ENCODE measurements at places on chromosomes 1 and 21.

DNA sequence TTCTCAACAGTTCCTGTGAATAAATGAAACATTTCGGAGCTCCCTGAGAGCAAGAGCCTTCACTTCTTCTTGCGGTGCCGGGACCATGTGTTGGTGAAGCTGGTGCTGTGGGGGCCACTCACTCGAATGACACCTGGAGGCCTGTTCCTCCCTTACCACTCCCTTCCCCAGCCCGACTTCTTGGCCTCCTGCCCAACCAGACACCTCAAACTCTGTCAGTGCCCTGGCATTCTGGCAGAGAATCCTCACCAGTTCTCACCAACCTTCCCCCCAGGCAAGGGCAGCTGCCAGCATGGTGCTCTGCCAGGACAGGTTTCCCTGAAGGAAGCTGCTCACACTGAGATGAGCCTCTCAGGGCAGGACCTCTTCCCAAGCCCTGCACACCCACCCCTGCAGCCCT, 68.3 kb downstream of the MPZL1 start:
- DNase-seq, result no peak

DNA sequence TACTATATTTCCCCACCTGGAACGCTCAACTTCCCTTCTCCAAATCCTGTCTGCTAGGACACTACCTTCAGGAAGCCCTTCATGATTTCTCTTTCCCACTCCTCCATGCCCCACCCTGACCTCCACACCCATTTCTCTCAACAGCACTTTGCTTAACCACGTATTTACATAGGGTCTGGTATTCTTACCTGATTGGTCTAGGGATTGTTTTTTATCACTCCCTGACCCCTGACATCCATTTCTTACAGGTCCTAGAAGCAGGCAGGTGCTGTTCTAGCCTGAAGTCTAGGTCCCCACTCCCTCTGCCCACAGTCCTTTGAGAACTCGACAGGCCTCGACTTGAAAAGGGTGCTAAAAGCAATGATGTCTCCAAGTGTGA, 47.5 kb downstream of the DMAP1 start:
- DNase-seq, result no peak

DNA sequence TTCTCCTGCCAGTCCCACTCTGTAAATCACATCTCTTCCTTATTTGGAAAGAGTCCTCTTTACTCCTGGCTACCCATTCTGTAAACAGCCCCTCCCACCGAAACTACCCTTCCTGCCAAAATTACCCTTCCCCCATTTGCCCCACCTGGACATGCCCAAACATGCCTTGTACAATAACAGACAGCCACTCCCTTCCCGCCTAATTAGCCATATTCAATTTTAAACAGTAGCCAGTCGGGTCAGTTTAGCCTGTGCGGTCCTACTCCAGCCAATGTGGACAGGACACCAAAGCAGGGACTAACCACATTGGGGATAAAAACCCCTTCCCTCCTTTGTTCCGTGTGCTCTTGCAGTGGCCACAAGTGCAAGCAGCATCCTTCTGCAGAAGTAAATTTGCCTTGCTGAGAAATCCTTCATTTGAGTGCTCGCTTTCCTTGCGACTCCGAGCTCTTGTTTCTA, 56.3 kb upstream of the MAP10 start:
- DNase-seq, result no peak

DNA sequence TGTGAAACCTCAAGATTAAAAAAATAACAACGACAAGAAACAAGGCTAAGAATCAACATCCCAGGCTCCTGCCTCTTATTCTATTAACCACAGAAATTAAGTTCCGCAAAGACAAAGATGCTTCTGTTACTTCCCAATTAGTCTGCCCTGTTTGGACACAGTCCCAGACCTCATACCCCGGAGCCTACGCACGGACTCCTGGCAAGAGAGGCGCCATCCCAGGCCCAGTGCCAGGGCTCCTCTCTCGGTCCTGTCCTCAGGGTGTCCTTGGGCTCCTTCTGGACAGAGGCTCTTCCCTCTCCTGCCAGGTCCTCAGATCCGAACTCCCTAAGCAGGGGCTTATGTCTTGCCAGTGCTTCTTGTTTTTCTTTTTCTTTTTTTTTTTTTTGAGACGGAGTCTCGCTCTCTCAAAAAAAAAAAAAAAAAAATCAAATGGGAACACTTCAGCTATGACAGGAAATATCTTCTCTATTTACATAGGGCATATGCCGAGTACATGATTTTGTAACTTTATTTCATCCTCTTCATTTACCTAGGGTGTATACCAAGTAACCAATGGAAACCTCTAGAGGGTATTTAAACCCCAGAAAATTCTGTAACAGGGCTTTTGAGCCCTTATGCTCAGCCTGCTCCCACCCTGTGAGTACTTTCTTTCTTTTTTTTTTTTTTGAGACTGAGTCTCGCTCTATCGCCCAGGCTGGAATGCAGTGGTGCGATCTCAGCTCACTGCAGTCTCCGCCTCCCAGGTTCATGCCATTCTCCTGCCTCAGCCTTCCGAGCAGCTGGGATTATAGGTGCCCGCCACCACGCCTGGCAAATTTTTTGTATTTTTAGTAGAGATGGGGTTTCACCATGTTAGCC, 11.7 kb upstream of the ENO1 start:
- DNase-seq, result no peak

DNA sequence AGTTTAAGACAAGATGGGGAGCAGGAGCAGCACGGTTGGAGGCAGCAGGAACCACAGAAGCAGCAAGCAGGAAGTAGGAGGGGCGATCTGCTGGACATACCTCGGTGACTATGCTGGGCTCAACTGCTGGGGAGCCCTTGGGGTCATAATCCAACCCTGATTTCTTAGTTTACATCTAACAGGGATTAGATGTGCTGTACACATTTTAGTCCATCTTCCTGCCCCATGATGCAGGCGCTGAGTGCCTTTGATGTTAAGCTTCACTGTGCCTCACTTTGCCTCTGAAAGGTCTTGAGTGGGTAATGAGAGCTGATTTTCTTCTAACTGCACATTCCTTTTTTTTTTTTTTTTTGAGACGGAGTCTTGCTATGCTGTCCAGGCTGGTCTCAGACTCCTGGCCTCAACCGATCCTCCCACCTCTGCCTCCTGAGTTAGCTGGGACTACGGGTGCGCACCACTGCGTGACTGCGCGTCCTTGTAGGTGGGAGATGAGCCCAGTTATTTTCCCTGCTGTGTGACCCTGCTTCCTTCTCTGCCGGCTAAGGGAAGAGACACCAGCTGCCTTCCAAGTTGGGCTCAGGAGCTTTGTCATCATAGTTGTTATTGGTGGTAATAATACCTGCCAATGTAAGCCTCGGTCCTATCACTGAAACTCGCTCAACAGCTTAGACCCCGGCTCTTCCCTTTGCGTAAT, 1.1 kb upstream of the RCAN3 start:
- DNase-seq, result no peak

- DNase-seq, result no peak
Observed at GRCh38 chr1:2143814-2144500, 50.6 kb downstream of the FAAP20 start.

DNA sequence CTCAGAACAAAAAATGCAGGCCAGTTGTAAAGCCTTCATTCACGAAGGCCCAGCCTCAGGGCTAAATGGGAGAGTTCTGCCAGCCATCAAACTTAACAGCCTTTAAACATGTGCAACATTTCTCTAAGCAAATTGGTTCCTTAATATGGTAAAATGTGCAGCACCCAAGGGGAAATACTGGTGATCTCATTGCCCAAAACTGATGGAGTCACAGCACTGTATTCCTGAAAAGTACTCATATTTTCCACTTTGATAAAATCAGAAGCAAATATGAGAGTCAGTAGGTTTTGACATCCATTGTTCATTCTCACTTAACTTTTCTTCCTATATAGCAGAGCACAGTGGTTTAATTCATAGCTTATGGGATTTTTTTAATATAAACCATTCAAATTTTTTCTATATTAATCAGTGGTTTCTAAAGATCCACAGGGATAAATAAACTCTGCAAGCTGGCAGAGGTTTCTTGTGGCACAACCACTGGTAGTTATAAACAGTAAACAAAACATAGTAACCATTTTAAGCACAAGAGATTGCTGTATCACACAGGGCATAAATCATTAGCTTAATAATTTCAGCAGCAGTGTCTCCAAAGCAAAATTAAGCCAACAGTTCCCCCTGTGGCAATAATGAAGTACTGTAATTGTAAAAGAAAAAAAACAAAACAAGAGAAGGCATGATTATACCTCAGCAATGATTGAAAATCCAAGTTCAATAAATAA, 106.9 kb upstream of the LYPLAL1 start:
- no peak for DNase-seq

- no peak for DNase-seq
Observed at GRCh38 chr1:154639876-154640275, 31.9 kb upstream of the ADAR start.

GRCh38 chr21:15768045-15768601, 38.3 kb downstream of the USP25 start:
- DNase-seq, result no peak

DNA sequence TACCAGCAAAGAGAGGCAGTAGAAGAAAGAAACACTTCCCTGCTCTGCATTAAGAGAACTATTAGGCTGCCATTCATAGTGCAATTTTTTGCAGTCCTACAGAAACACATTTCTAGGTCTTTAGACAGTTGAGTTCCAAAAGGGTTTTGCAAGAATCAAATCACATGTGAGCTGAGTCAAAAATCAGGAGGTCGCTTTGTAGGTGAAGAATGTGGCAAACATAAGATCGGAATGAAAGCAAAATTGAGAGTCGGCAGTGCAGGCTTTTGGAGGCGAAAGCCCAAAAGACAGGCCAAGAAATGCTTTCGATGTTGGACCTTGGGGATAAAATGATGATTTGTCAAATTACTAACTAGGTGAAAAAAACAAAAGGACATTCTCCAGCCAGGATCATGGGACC, 213.5 kb upstream of the NRIP1 start:
- no peak for DNase-seq

DNA sequence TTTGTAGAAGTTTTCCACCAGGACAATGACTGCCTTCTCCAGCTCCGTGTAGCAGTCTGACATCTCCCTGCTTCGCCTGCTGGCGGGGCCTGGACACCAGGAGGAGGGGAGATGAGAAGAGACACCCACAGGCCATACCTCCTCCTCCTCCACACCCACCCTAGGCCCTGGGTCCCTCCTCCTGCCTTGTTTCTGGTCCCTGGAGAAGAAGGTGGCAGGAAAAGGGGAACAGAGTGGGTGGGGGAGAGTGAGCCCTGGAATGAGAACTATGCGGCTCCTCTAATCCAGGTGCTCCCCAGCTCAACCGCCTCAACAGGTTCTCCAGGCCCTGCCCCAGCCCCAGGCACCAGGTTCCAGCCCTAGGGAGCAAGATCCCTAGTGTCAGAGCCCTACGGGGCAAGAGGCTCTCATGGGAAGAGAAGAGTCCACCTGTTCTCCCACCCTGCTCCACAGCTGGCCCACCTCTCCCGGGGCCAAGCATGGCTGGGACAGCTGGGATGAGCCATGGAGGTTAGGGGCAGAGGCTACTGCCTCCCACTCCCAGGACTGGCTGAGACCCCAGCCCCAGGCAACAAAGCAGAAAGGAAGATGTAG, 4.8 kb downstream of the S100A16 start:
- no peak for DNase-seq

DNA sequence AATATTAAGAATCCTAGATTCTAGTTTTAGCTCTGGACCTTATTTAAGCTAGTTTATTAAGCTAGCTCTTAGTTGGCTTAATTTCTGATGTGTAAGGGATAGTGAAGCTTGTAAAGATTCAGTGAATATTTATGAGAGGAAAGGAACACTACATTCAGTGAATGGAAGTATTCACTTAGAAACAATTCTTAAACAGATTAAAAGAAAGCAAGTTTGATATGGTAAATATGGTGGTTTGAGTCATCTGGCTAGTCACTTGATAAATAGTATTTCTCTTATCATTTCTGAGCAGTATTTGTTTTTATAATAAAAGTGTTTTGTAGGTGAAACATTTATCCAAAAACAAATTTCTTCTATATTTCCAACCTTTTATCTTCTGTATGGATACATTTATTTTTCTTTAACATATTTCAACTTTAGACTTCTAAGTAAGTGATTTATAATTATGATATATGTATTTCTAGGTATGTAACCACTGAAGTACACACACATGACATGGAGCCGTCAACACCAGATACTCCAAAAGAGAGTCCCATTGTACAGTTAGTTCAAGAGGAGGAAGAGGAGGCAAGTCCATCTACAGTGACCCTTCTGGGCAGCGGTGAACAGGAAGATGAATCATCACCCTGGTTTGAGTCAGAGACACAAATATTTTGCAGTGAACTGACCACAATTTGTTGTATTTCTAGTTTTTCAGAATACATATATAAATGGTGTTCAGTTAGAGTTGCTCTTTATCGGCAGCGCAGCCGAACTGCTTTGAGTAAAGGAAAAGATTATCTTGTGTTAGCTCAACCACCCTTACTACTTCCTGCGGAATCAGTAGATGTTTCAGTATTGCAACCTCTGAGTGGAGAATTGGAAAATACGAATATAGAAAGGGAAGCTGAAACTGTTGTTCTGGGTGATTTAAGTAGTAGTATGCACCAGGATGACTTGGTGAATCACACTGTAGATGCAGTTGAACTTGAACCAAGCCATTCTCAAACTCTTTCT, 55.6 kb downstream of the SUCO start:
- DNase-seq, result no peak

GRCh38 chr1:54439550-54440223, 33.5 kb upstream of the SSBP3 start:
- DNase-seq, result no peak

DNA sequence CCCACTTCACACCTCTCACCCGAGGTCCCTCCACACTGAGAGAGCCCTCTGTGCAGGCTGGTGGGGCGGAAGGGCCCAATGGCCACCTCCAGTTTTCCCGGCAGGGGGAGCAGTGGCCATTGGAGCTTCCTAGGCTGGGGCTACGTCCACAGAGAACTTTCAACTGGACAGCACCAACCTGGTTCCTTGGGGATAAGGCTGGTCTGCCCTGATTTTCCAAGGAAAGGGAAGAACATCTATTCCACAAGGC, 20.3 kb upstream of the LAPTM5 start:
- DNase-seq, result no peak

DNA sequence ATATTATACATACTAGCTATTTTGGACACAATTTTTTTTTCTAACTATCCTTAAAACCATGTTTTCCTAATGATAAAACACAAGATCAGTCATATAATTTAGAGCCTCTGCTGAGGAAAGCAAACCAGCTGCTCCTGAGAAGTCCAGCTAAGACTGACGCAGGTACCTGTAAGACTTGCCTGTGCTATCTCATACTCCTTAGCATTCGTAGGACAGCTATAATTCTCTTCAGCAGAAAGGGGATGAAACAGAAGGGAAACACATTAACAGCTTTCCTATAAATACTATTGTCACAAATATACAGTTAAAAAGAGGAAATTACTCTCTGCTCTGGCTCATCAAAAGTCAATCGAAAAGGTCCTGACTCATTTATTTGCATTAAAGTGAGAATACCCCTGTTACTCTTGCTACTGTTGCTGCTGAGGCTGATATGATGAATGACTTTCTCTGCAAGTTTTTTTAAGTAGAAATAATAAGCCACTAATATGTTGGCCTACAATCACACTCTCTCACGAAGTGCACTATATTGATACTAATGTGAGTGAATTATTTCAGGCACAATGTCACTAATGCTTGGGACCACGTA, 757.1 kb downstream of the KCNT2 start:
- no peak for DNase-seq

- peak; percentile 39 for DNase-seq
Observed at GRCh38 chr21:15065392-15066122, 757 bp upstream of the NRIP1 start.

- DNase-seq, result no peak
Observed at GRCh38 chr1:3455670-3456448, 1.4 kb downstream of the ARHGEF16 start.
